ENCODE measurements at places on chromosomes 1 and 21.

- no peak for DNase-seq
Measured at GRCh38 chr21:38289705-38290485, 33.1 kb downstream of the KCNJ15 start.

DNA sequence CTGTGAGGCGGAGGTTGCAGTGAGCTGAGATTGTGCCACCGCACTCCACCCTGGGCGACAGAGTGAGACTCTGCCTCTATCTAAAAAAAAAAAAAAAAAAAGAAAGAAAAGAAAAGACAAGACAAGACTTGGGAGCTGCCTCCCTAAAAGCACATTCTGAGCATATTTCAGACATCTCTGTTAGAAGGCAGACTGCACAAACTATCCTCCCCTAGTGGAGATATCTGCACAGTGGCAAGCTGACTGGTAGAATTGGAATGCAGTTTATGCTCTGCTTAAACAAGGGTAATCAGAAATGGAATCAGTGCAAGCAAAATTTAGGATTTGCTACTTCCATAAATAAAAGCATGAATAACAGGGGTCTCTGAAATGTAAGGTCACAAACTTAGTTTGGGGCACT, 31.8 kb downstream of the GNG4 start:
- DNase-seq, result no peak

- DNase-seq, result no peak
Measured at GRCh38 chr1:21937034-21937371, at the start of gene HSPG2. HSPG2 (minus strand) TSS chr1:21937310; CDS start chr1:21937217, 93 bp downstream.

DNA sequence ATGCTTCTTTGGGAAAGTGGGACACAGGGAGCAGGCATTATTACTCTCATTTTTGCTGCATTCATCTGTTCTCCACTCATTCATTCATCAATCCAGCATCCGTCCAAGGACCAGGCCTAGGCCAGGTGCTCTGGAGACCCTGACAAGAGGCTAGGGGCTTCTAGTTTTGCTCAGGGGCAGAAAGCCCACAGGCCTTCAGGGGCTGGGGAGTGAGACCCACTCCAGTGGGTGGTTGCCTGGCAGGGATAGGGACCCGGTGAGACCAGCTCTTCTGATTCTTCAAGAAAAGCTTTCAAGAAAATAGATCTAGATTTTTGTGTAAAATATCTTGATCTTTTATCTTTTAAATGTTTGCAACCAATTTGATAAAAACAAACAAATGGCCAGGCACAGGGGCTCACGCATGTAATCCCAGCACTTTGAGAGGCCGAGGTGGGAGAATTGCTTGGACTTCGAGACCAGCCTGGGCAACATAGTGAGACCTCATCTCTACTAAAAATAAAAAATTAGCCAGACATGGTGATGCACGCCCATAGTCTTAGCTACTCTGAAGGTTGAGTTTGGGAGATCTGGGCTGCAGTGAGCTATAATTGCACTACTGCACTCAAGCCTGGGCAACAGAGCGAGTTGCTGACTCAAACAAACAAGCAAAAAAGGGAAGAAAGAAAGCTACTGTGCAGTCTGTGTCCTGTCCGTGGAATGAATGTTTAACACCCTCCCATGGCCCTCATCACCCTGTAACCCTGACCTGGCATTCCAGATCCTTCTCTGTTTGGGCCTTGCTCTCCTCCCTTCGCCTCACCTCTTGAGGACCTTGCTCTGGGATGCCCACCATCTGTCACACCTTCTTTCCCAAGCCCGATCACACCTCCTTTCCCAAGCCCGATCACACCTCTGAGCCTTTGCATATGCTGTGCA, 17.3 kb upstream of the LRP8 start:
- peak; percentile 60 for DNase-seq

DNA sequence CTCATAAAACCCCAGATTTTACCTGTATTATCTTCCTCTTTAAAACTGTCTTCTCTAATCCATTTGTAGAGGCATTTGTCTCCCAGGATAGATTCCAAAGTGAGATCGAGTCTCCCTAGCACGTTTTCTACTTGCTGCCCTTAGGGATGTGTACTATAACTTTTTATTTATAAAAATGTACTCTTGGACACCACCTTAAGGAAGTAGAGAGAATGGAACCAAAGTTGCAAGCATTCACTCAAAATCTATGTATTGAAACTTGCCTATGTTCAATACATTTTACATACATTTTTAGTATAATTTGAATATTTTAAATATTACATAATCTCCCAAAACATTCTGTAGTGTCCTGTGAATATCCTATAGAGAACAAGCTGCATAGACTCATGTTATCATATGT, 842 bp upstream of the SPRR2A start:
- no peak for DNase-seq

DNA sequence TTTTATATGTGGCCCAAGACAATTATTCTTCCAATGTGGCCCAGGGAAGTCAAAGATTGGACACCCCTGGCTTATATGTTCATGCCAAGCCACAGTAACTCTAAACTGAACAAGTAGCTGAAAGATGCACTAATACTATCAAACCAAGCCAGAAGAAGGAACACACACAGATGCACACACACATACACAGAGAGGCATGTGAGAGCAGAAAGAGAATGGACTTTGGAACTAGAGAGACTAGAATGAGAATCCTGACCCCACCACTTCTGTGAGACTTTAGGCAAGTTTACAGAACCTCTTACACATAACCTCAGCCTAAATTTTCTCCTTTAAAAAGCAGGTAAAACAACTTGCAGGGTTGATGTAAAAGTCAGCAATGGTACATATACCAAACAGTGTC, 11.2 kb upstream of the TMEM81 start:
- DNase-seq, result no peak

GRCh38 chr1:183210681-183211080, 24.6 kb downstream of the LAMC2 start:
- DNase-seq, result no peak

All from GM13976 (cell line).